ENCODE measurements at places on chromosomes 5 and 9. TPM values are rescaled to one million over a fixed set of nuclear protein-coding genes. Genes with fewer than 3 reads are reported as not detected.

FUT7 gene
- 0.22 TPM for total RNA-seq

RNF208 gene
- 9.3 TPM for total RNA-seq

NPR2 gene
- total RNA-seq: 9.3 TPM

IFNA21 gene
- not detected for total RNA-seq

COL23A1 gene
- not detected for total RNA-seq
